Activated CD4-positive, alpha-beta T cell treated with anti-CD3 and anti-CD28 coated beads for 48 hours (primary cell): ENCODE measurements at places on chromosomes 5 and 9.
A peak's percentile ranks its signal among the peaks of the same experiment; 100 is the strongest.

- no peak for DNase-seq
Measured at GRCh38 chr5:39284552-39284951, 65.2 kb upstream of the FYB1 start.

- DNase-seq: peak; percentile 19
Measured at GRCh38 chr5:176714067-176714466, 66.8 kb downstream of the TSPAN17 start.

- DNase-seq: no peak
Measured at GRCh38 chr5:136992796-136993489, 506.2 kb downstream of the SPOCK1 start.

DNA sequence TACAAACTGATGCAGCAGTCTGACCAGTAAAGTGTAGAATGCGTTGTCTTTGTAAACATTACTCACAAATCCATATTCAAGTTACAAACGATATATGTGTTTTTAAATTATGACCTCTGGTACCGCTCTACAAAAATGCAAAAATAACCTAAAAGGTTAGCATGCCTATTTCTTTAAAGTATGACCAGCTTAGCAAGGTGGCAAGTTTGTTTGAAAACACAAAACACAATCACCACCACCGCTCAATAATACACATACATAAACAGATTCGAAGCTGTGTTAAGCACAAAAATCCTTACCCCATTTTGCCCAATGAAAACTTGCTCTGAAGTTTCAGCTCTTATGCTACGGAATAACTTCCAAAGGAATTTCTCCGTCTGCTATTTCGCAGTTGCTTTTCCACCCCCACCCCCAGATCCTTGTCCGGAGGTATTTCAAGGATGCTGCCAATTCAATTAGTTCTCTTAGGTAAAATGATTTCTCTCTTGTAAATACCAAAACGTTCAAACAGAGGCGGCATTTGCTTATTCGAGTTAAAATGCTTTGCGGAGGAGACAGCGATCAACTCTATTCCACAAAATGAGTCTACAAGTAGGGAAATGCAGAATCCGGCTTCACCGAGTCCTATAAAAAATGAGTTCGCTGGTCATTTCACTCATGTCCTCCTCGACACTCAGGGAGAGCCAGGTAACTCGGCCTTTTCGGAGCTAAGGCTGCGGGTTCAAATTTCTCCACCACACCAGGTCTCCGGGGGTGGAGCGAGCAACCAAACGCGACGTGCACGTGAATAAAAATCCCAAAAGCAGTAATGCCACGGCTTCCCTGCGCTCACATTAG, 1.2 kb downstream of the HOMER1 start:
- DNase-seq: no peak

- DNase-seq: no peak
Measured at GRCh38 chr9:75588808-75589207, 301.7 kb upstream of the PCSK5 start.

- DNase-seq: no peak
Measured at GRCh38 chr5:177507596-177508220, 1.9 kb downstream of the DOK3 start.

DNA sequence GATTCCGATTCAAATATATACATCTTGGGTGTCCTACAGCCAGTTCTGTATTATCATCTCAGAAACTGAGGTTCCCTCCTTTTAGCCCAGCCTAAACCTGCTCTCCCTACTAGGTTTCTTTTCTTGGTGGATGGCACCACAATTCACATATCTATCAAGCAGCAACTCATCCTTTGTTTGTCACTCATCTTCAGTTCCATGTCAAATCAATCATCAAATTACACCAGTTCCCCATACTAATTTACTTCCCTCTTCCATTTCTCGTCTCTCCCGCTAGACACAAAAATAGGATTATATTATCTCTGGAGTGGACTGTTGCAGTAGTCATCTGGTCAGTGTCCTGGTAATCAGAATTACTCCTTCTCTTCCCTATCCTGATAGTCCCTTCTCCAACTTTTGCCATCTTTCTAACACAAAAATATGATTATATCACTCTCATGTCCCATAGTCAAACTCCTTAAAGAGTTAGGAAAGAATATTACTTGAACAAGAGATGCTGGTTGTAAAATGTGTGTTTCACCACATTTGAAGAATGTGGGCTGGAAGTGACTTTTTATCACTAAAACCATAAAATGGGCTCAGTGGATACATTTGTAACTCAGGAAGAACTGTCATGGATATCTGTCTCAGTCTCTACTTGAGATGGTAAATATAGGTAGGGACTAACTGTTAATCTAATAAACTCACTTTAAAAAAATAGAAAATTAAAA, 69.1 kb upstream of the RICTOR start:
- no peak for DNase-seq

GRCh38 chr9:38394416-38394815, 1.9 kb downstream of the ALDH1B1 start:
- DNase-seq: no peak

- DNase-seq: no peak
Measured at GRCh38 chr5:150075233-150075632, 11.1 kb downstream of the CSF1R start.

- DNase-seq: no peak
Measured at GRCh38 chr5:139776861-139777260, 18.7 kb upstream of the PSD2 start.

- DNase-seq: peak; percentile 83
Measured at GRCh38 chr9:93682155-93682968, 106.0 kb downstream of the PHF2 start.

DNA sequence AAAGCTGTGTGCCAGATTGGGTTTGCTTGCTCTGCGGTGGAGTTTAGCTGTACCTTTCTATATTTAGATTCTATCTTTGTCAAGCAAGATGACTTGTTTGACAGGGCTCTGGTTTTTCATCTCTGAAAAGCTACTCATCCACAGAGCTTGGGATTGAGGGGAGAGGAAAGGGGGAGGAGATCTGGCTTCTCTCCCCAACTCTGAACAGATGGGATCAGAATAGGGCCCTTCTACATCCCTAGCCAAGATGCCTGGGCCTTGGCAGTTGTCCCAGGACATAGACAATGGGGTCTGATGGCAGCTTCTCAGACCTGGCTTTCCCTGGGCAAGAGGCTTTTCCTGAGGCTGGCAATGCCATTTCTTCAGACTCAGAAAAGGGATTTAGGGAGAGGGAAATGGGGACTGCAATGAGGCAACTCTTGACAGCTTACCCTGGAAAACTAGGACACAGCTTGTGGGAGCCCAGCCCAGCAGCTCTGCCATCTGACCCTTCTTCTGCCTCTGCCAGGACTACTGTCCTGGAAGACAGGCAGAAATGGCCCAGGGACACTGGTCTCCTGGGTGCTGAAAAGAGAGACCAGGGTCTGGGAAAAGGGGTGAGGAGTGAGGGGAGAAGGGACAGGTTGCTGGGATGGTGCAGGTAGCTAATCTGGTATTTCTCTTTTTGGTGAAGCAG, 50.2 kb upstream of the ASTN2 start:
- no peak for DNase-seq
